ENCODE measurements at places on chromosomes 5 and 9.

DNA sequence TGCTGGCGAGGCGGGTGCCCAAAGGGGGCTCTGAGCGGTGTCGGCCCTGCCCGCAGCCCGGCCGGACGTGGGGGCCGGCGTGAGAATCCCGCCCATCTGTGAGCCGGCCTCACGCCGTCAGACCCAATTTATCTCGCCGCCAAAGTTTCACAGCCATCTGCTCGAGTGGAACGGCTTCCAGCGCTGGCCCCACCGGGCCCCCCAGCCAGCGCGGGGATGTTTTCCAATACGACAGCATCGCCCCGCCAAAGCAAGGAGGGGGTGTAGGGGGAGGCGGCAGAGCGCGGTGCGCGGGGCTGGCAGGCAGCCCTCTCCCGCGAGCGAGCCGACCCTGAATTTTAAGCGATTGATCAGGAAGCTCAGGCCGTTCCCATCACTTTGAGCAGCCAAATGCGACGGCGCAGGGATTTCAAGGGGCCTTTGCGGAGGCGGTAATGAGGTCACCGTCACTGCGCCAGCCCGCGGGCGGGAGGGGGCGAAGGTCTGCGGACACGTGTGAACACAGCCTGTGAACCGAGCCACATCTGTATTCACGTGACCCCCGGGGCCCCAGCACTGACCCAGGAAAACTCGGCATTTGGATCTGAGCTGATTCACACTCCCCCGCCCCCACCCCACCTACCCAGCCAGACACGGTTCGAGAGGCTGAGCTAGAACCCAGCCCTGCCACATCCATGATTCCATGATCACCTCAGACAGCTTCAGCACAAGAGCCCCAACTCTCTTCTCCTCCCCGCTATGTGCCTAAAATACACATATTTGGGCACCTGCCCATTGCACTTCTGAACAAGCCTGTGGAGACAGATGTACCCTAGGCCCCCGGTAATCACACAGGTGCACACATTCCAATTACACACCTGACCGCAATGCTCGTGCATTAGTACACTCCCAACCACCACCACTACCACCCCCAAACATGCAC lies 47.8 kb upstream of the PSD2 start:
- peak; percentile 76 for DNase-seq

GRCh38 chr5:109928046-109928445 lies 238.3 kb downstream of the MAN2A1 start:
- DNase-seq, result no peak

DNA sequence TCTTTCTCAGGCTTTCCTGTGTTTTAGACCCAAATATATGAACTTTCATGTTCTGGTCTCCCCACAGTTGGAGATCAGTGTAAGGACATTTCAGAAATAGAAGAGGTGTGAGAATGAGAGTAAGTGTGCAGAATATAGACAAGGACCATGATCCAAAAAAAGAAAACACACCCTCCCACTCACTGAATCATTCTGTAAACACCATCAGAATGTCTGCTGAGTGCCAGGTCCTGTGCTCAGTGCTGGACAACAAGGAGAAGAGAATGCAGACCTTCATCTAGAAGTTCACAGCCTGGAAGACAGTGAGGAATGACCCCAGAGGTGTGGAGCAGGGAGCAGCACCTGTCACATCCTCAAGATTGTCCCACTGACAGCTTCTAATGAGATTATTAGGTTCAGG lies 19.1 kb upstream of the SH3RF2 start:
- DNase-seq, result no peak

DNA sequence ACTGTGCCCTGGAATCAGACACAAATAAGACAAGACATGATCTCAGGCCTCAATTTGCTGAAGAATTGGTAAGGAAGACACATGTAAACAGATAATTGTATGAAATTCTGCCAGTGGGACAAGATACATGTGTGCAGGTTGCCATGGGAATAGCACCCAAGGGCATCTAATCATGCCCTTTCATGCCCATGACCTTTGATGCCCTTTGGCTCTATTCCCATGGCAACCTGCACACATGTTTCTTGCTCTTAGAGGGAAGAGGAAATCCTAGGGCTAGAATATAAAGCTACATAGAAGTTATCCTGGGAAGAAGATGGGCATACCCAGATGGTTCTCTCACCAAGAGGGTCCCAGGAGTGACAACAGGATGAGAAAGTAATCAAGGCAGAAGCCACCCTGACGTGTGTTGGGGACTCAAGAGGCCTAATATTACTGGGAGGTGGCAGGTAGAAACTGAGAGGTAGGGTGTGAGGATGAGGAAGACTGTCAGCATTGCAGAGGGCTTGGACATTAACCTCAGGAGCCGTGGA lies 34.4 kb downstream of the P4HA2 start:
- DNase-seq, result no peak

GRCh38 chr9:132244582-132245455 lies 83.0 kb downstream of the NTNG2 start:
- DNase-seq, result no peak

DNA sequence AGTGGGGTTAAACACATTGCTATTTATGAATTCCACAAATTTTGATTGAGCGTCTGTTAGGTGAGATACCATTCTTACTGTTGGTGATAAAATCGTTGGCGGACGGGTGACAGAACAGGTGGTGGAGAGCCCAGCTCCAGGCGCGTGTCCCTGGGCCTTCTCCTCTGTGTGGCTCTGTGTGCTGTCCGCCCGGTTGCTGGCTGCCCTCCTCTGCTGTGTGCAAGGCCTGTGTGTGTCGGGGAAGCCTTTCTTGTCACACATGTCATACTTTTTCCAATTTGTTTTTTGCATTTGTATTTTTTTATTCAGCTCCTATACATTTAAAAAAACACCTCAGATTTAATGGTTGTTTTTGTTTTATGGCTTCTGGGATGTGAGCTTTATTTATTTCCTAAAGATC lies 33.9 kb downstream of the TENT4A start:
- DNase-seq, result no peak

DNA sequence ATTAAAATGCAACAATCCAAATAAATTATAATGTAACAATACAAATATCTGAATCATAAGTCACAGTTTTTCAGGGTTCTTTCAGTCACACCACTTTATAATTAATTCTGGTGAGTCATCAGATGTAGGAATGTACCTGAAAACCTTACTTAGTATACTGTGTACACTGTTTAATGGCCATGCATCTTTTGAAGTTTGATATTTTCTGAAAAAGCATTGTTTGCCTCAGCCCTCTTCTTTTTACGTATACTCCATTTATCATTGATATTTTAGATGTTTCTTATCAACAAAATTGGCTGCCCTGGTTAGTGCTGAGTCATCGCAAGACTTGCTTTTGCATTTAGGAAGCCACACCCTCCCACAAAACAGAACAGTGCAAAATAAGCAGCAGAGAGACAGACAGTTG lies 218.6 kb downstream of the PJA2 start:
- DNase-seq, result no peak

DNA sequence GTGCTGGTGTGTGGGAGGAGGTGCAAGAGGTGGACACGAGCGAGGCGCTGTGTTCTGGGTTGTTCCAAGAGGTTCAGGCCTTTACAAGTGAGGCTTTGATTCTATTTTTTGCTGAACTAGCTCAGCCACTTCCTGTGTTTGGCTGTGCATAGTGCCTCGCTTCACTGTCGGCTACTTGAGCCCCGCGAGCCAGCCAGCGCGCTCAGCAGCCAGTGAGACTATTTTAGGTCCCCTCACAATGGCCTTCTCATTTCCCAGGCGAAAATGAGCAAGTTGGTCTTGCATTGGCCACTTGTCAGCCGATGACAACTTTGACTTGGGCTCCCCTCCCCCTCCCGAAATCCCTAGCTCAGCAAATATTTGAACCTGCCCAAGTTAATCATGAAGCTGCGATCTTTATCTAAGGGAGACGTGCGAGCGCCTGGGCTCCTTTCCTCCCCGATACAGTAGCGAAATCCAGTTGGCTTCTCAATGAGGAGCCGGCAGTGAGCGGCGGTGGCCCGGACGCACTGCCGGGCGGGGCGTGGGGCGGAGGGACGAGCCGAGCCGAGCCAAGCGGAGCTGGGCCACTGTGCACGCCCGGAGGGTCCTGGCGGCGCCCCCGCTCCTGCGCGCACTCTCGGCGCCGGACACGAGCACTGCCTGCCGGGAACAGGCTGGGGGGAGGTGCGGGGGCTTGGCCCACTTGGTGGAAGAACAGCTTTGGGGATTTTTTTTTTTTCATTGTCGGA lies 72.6 kb downstream of the PIK3R1 start:
- DNase-seq, result peak; percentile 63

GRCh38 chr9:33065157-33066076 lies 11.1 kb downstream of the SMU1 start:
- DNase-seq, result no peak

GRCh38 chr5:28914297-28914696 lies 1875.9 kb upstream of the CDH9 start:
- DNase-seq, result no peak

DNA sequence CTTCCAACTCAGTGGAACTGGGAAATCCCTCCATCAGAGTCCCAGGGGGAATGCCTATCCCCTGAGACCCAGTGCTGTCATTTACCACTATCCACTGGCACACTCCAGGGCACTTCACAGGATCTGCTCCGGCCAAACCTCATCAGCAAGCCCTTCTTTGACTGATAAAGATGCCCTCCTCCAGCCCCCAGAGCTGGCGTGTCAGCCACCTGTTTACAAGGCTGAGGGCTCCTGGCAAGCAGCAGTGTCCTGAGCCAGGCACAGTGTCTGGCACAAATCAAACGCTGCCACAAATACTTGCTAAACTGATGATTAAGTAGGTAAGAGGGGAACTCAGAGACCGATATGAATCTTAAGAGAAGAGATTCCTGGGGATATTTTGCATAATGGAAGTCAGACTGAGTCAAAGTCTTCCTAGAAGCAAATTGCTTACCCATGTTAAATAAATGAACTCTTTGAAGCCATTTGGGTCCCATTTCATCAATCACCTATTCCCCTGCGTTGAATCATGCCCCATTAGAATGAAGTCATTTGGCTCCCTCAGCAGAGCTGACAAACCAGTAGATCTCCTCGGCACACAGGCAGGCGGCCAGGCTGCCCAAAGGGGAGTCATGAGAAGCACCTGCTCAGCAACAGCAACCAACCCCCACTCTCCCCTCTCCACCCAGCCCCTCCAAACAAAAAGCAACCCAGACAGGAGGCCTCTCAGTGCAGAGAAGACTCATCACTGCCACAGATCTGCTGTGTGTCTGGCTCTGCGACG lies 97.4 kb downstream of the CDK5RAP2 start:
- no peak for DNase-seq

DNA sequence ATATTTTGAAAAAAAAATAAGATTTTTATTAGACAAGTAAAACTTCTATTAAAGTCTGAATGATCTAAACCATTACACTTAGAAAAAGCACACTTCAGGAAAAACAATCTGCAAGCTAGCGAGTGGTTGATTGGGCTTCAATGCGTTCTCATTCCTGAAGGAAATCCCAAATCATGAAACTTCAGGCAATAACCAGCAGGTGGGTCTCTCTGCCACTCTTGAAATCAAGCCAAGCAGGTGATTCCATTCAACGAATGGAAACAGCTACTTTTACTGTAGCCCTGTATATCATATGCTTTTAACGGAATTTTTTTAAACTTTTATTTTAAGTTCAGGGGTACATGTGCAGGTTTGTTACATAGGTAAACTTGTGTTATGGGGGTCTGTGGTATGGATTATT lies 234.5 kb upstream of the TRPM3 start:
- DNase-seq, result no peak

DNA sequence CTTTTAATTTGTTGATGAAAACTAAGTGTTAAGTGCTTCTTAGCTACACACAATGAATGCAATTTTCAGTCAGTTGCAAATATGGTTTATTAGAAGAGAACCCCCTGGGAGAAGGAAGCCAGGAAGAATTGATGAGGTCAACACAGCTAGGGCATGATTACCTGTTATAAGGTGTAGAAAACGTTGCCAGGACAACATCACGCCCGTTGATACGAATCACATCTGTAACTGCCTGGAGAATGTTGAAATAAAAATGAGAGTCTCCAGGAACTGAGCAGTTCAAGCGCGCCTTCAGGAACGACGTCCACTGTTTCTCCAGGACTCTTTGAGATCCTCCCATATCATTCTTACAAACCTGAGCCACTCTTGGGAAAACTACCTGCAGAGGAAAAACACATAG lies 88.0 kb downstream of the SEMA6A start:
- no peak for DNase-seq

DNA sequence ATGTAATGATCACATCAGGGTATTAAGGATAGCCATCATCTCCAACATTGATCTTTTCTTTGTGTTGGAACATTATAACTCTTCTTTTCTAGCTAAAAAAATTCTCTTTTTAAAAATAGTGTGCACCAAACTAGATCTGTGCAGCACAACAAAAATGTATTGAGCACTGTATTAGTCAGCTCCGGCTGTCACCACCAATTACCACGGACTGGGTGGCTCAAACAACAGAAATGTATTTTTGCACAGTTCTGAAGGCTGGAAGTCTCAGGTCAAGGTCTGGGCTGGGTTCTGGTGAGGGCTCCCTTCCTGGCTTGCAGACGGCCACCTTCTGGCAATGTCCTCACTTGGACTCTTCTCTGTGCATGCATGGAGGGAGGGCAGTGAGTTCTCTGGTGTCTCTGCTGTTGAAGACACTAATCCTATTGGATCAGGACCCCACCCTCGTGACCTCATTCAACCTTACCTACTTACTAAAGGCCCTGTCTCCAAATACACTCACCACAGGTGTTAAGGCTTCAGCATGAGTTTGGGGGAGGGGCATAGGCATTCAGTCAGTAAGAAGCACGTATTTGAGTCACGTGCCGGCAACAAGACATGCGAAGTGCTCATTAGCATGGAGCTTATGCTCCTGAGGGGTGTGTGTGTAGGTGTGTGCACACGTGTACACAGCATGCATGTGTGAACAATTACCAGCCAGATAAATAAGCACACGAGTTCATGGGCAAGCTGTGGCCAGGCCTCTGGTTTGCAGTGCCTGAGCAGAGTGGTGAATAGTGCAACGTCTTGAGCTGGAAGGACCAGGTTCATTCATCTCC lies 89.4 kb upstream of the SH3PXD2B start:
- DNase-seq, result no peak

- no peak for DNase-seq
Observed at GRCh38 chr5:101278011-101278687, 375.1 kb upstream of the ST8SIA4 start.

DNA sequence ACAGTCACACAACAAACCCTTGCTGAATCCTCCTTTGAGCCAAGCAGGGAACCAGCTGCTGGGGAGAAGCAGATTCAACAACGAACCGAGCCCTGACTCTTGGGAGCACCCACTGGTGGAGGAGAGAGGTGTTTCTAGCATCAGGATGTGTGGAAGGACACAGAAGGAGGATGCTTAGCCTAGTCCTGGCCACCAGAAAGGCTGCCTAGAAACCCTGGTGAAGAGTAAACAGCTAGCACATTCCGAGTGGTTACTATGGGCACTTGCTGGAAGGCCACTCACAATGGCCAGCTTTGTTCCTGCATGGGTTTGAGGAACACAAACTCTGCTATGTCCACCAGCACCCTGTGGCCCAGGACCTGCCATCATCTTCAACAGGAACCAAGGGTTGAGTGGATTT lies 1.8 kb downstream of the TIFAB start:
- no peak for DNase-seq

- DNase-seq, result peak; percentile 92
Observed at GRCh38 chr9:112793213-112793810, 42.8 kb downstream of the SNX30 start.
